Activated T-cell treated with anti-CD3 and anti-CD28 coated beads for 1 hour (primary cell): ENCODE measurements at places on chromosomes 2 and 18.

- no peak for DNase-seq
Measured at GRCh38 chr18:61340148-61340547, 6.9 kb downstream of the CDH20 start.

- no peak for DNase-seq
Measured at GRCh38 chr2:23947350-23947749, 7.1 kb downstream of the UBXN2A start.

DNA sequence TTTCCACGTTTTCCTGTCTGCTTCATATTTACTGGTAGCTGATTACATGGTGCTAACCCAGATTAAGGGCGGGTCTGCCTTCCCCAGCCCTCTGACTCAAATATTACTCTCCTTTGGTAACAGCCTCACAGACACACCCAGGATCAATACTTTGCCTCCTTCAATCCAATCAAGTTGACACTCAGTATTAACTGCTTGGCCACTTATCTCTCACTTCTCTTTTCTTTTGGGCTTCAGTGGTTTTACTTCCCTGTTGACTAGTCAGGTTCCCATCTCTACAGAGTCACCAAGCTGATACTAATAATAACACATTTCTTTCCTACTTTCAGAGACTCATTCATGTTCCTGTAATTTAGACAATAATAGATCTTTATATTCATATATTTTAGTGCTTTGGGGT is 302.2 kb upstream of the MAP2 start:
- DNase-seq = no peak

GRCh38 chr2:239790313-239790712 is 234.8 kb downstream of the NDUFA10 start:
- no peak for DNase-seq

DNA sequence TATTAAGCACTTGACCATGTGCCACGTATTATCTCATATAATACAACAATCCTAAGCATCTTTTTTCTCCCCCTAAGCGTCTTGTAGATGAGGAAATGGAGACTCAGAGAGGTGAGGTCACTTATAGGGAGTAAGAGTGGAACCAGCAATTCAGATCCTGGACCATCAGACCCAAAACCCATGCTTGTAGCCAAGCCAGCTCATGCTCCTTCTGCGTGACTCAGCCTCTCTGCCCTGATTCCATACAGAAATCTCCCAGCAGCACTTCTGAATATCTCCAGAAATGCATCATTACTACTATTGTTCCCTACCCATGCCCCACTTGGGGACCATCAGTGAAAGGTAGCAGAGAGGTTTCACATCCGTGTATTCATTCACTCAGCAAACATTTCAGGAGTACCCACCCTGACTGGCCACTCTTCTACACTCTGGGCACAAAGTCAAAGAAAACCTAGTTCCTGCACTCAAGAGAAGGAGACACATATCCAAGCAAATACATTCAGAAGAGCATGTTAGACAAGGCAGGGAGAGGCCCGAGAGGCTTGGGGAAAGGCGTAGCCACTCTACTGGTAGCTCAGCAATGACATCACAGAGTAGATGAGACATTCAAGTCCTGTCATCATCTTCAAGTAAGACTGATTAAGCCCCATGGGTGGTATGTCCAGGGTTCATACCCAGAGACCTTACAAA is 141.9 kb downstream of the MTCL1 start:
- DNase-seq = no peak

DNA sequence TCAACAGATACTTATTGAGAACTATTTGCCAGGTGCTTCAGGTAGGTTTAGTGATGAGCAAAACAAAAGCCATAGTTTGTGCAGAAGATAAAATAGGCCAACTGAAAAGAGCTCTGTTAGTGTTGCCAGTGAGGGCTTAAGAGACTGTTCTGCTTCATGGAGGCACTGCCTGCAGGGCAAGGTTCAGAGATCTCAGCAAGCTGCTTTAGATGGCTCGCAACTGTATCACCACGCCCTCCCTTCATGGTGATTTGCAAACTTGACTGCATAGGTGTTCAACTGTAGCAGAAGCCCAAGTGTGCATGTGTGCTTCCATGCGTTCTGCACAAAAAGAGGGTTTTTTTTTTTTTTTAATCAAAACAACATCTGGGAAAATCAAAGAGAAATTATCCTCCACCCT is 84.5 kb downstream of the RAPH1 start:
- no peak for DNase-seq

GRCh38 chr2:58939388-58939787 is 698.3 kb upstream of the FANCL start:
- DNase-seq = no peak

DNA sequence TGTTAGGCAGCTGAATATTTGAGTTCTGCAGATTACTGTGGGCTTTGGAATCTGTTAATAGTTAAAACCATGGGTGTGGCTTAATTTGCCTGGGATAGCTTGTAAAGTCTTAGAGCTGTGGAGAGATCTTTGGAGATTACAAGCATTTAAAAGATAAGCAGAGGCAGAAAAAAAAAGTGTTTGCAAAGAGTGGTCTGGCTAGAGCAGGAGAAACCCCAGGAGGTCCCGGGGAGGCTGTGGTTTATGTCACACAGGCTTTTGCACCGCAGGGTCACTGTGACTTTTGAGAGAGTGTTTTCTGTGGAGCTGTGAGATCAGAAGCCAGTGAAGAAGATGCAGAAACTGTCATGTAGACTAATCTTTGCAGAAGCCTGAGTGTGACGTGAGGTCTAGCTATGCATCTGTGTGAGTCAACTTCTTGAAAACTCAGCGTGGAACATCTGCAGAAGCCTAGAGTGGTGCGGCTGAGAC is 49.0 kb downstream of the SETBP1 start:
- peak; percentile 7 for DNase-seq

- DNase-seq = no peak
Measured at GRCh38 chr2:99421469-99421868, 68.3 kb downstream of the REV1 start.

GRCh38 chr2:120262761-120263428 is 10.2 kb downstream of the RALB start:
- no peak for DNase-seq

DNA sequence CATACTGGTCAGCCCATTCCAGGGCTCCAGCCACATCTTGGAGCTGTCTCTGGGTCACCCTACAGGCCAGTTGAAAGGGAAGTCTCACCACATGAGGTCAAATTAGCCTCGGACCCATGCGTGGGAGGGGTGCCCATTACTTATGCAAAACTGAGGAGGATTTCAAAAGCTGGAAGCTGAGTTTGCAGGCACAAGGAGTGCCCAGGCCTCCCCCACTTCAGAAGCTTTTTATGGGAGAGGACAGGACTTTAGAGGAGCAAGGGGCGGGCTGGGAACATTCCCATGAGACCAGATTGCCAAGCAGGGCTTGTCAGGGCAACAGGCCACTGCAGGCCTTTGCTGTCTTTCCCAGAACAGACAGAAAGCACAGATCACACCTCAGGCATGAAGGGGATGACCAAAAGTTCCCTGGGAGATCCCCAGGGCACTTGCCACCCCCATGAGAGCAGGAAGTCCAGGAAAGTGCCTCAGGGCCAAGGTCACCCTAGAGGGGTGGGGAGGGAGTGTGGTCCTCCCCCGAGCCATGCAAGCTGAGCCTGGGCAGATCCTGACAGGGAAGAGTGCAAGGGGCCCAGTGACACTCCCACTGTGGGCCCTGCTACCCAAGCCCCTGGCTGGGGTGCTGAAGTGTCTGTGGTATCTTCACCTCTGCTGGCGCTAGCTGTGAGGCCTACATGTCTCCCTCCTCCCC is 267.7 kb downstream of the BCL11A start:
- DNase-seq = no peak
